ENCODE measurements at places on chromosomes 7 and 10. TPM values are rescaled to one million over a fixed set of nuclear protein-coding genes. Genes with fewer than 3 reads are reported as not detected.
A peak's percentile ranks its signal among the peaks of the same experiment; 100 is the strongest.

ZNF727 gene
- total RNA-seq, result 0.50 TPM

INA gene
- total RNA-seq, result 117 TPM

DNA sequence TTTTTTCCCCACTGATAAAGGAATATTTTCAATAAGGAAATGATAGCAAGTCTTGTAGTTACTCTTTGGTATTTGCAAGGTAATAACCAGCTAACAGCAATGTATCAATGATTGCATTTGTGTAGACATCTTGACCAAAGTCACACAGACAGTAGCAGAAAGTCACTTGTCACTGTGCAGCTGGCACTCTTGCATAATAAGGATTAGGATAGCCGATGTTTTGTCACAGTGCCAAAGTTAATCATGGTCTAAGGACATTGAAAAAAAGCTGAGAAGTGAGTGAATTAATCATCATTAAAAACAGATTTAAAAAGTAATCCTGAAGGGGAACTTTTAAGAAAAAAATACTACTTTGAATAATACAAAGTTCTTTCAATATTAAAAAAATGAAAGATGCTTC, 834.3 kb upstream of the C7orf33 start:
- H3K27me3 ChIP-seq, result no peaks in the 10 kb centered on the region
- H3K36me3 ChIP-seq, result no peaks in the 10 kb centered on the region
- no peak for DNase-seq

DNA sequence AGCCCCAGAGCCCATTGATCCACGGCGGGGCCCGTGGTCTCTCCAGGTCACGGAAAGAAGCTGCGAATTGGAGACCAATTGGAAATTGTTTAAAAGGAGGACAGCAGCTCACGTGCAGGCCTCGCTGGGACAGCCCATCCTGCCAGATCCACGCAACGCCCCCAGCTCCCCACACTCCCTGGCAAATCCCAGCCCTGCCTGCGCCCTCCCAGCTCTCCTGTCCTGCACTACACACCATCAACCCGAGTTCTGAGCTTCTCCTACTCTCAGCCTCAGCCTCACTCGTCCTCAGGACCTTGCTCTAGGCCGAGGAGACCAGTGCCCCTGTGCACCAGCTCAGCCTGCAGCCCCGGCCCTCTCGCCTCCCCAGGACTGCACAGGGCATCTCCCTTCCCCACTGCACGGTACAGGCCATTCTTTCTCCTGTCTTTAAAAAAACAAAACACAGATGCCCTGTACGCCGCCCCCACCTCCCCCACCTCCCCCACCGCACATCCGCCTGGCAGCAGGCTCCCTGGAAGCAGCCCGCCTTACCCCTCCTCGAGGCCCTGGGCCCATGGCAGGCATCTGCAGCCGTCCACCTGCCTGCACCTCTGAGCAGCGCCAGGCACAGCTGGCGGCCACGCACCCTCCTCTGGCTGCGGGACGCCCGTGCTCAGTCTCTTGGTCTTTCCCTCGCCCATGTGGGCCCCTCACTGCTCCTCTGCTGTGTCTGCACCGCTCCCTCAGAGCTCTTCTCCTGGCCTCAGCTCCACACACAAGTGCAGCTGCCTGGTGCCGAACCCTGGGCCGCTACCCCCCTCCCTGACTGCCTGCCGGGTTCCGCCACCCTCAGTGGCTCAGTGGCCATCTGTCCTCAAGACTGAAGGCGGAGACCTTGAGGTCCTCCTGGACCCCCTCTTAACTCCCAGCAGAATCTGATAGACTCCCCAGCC, 48.5 kb upstream of the SUN1 start:
- H3K4me3 ChIP-seq, result no peak overlapping the region
- no peak overlapping the region for H3K27ac ChIP-seq
- peaks cover 80% of the 10 kb centered on the region for H3K36me3 ChIP-seq
- DNase-seq, result no peak
- no peaks in the 10 kb centered on the region for H3K27me3 ChIP-seq
- H3K4me1 ChIP-seq, result peaks cover 16% of the 10 kb centered on the region

DNA sequence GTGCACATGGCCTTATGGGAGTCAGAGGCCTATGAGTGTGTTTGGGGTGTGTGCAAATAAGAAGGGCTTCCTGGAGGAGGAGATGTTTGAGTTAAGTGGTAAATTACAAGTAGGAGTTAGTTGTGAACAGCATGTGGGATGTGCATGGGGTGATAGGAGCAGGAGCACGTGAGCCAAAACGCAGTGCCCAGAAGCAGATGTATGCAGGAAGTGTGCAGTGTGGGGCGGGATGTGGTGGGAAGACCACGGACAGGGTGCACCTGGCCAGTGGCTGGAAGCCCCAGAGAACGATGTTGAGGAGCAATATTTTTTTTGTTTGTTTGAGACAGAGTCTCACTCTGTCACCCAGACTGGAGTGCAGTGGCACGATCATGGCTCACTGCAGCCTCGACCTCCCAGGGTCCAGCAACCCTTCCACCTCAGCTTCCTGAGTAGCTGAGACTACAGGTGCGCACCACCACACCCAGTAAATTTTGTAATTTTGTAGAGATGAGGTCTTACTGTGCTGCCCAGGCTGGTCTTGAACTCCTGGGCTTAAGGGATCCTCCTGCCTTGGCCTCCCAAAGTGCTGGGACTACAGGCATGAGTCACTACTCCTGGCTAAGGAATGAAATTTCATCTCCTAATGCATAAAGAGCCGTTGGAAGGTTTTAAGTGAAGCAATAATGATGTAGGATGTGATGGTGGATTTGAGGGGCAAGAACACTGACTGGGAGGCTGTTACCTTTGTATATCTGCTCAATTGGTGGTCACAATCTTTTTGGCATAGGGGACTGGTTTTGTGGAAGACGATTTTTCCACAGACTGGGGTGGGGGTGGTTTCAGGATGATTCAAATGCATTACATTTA, 78.4 kb downstream of the LYZL2 start:
- H3K4me3 ChIP-seq, result no peak overlapping the region
- no peak for DNase-seq
- H3K27me3 ChIP-seq, result no peaks in the 10 kb centered on the region
- H3K36me3 ChIP-seq, result no peaks in the 10 kb centered on the region
- H3K27ac ChIP-seq, result no peak overlapping the region

DNA sequence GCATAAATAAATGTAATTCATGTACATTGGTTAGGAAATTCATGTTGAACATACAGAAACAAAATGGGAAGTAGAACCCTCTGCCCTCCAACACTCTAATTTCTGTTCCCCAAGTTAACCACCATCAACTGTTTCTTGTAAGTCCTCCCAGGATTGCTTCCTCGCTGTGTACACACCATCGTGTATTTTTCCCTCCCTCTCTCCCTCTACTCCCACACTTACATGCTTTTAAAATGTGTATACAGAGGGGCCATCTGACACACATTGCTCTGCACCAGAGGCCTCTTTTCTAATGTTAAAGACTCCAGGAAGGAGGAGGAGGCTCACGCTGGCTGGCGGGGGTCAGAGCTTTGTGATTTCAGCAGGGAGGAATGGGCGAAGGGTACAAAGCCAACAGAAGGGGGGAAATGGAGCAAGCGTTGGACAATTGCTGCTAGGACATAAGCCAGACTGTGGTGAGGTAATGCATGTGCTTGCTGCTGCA, 1.9 kb upstream of the EPHA1 start:
- H3K36me3 ChIP-seq, result no peaks in the 10 kb centered on the region
- no peak overlapping the region for H3K4me3 ChIP-seq
- DNase-seq, result peak; percentile 39
- peaks cover 5% of the 10 kb centered on the region for H3K27me3 ChIP-seq
- H3K4me1 ChIP-seq, result peaks cover 12% of the 10 kb centered on the region

Data from spinal cord (tissue), 10 donors.